ENCODE measurements at places on chromosomes 1 and 21.
A peak's percentile ranks its signal among the peaks of the same experiment; 100 is the strongest.

- no peak for DNase-seq
Observed at GRCh38 chr1:221644145-221644448, 97.8 kb downstream of the DUSP10 start.

GRCh38 chr1:26259005-26259404, 20.9 kb upstream of the SH3BGRL3 start:
- DNase-seq, result no peak

- no peak for DNase-seq
Observed at GRCh38 chr1:13829152-13829769, 129.3 kb downstream of the PRDM2 start.

GRCh38 chr1:59569198-59569597, 245.6 kb upstream of the HOOK1 start:
- no peak for DNase-seq

DNA sequence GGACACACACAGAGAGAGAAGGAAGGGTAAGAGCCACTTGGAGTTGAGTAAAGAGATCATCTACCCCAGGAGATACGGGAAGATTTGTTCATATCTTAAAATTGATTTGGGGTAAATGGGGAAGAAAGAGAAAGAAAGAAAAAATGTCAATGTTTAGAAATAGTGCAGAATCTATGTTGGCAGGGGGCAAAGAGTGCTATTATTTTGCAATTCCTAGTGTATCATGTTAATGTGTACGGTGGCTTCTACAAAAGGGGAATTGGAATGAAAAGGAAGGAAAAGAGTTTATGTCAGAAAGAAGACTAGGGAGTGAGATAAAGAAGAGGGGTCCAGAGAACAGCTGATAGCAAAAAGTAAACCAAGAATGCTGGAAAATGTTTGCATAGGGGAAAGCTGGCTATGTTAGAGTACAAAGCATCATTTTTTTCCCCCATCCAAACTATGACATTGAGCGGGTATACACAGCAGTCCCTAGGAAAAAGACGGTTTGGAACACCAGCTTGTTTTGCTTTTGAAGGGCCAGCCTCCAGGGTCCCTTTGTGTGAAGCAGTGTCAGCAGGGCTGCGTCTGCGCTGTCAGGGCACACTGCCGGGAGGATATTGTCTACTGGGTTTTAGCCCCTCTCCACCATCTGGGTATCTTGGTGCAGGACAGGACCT, 10.8 kb downstream of the LRRC8D start:
- DNase-seq, result no peak

- DNase-seq, result no peak
Observed at GRCh38 chr1:157469752-157470675, 82.3 kb downstream of the FCRL5 start.

DNA sequence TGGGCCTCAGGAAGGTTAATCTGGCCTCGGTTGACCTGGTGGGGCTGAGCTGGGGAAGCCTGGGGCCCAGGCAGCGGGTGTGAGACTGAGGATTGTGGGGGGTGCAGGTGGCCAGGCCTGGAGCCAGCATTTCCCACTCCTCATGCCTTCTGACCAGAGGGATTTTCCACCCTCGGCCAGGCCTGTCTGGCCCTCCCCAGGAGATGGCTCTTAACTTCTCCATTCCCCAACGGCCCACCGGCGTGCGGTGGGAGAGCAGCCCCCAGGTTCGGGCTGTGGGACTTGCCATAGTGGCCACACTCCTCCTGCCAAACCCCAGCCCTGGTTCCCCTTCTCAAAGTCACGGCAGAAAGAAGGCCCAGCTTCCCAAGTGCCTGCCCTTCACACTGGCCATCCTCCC, 126.5 kb upstream of the RUNX3 start:
- no peak for DNase-seq

- DNase-seq, result no peak
Observed at GRCh38 chr1:41919131-41919530, 409 bp upstream of the HIVEP3 start.

GRCh38 chr1:46027788-46028573, 104.4 kb downstream of the PIK3R3 start:
- DNase-seq, result no peak

- DNase-seq, result no peak
Observed at GRCh38 chr1:210340841-210341240, 12.1 kb downstream of the HHAT start.

GRCh38 chr1:19325958-19326747, 14.0 kb downstream of the SLC66A1 start:
- no peak for DNase-seq

DNA sequence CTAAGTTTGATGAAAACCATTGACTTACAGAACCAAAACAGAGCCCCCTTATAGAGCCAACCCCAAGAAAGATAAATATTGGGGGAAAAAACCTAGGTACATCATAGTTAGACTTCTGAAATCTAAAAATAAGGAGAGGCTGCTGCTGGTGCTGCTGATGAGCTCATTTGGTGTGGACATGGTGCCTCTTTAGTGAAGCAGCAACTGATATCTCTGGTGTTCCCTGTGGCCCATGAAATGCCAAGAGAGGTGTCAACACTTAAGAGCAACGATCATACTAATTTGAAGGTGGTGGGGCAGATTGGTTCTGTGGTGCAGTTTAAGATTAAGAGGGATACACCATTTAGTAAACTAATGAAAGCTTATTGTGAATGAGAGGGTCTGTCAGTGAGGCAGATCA, 35.9 kb downstream of the ST3GAL3 start:
- no peak for DNase-seq

GRCh38 chr1:64000021-64000420, 203.4 kb upstream of the UBE2U start:
- DNase-seq, result no peak

- DNase-seq, result no peak
Observed at GRCh38 chr21:39855595-39855994, 11.6 kb upstream of the PCP4 start.

DNA sequence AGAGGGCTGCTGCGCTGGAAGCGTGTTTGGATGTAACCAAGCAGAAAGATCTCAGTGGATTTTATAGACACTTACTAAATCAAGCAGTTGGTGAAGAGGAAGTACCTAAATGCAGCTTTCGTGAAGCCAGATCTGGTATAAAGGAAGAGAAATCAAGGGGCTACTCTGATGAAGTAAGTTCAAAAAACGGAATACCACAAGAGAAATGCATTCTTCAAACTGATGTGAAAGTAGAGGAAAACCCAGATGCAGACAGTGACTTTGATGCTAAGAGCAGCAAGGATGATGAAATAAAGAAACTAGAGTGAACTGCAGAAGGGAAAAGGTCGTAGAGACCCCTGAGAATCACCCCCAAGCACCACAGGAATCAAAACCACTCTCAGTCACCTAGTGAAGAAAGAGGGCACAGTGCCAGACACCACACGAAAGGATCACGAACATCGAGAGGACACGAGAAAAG, 40.8 kb upstream of the NEXN start:
- no peak for DNase-seq

GRCh38 chr1:20382711-20383110, 92.0 kb downstream of the VWA5B1 start:
- no peak for DNase-seq

DNA sequence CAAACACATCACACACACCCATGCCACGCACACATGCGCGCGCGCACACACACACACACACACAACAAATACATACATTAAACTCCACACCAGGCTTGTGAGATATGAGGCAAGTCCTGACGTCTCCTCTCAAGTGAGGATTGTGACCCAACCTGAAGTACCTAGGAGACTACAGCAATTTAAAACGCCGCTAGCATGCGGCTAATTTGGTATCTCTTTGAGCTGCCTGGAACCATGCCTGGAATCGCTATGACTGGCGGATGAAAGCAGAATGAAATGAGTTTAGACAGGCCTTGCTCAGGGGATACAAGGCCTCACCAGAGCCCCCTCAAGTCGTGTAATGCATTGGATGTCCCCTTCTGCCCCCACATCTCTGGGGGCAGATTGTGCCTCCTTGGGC, 1.6 kb upstream of the RAB7B start:
- DNase-seq, result peak; percentile 86

DNA sequence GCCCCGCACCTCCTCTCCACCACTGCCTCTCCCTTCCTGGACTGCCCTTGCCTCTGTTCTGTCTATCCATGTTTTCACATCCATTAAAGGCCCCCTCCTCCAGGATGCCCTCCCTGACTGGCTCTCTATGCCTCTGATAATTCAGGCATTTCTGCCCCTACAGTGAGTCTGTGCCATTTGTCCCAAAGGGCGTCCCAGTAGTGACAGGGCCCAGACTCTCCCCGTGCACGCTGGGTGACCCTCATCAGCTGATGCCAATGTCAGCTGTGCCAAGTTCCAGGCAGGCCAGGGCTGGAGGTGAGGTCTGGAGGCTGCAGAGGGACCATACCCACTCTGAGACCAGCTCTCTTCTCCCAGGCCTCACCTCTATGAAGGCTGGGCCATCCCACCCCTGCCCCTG, 3.2 kb upstream of the PLEKHG5 start:
- no peak for DNase-seq

DNA sequence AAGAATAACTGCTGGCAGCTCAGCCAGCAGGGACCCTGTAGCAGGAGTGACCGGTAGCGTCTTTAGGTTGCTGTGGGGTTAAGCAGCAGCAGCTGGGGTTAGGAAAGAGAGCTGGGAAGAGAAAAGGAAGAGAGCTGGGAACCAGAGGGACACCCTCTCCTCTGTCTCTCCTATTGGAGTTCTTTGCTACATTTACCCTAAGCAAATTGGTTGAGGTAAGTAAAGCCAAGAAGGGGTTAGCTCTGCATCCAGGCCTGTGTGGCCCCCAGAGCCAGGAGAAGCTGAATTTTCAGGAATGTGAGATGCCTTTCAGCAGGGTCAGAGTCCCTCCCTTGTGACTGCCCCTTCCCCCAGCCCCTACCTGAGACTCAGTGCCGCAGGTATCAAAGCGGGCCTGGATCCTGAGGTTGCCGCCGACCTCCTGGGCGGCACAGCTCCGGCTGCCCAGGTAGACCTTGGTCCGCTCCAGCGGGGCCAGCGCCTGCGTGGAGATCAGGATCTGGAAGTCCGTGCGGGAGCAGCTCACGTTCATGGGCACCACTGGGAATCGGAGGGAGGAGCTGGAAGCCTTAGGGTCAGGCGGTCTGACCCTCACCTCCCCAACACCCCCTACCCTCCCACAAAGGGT, 16.4 kb downstream of the CDCP2 start:
- no peak for DNase-seq

- no peak for DNase-seq
Observed at GRCh38 chr1:93672069-93672468, 9.6 kb downstream of the BCAR3 start.

DNA sequence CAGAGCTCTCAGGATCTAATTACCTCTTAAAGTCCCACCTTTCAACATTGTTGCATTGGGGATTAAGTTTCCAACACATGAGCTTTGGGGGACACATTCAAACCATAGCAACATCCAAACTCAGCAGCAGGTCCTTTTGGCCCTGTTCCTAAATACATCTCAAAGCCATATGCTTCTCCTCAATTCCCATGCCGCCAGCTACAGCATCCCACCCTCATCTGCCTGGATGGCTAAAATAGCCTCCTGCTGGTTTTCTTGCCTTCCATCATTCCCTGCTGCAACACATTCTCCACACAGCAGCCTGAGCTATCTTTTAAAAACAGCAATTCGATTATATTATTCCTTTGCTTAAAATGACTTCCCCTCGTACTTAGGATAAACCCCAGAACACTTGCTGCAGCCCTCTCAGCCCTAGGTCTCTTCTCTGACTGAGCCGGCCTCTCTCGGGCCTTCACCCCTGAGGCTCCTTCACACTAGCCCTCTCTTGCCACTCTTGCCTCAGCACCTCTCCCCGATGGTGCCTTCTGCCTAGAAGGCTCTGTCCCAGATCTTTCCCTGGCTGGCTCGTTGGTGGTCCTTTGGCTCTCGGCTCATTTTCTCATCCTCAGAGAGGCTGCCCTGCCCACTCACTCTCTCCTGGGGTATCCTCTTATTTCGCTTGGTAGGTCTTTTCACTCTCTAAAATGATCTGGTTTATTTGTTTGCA, 16.5 kb downstream of the MYBPH start:
- no peak for DNase-seq

GRCh38 chr1:173447224-173447623, 29.9 kb upstream of the PRDX6 start:
- DNase-seq, result no peak

GRCh38 chr1:39379187-39379586, 112.2 kb upstream of the BMP8A start:
- DNase-seq, result no peak

DNA sequence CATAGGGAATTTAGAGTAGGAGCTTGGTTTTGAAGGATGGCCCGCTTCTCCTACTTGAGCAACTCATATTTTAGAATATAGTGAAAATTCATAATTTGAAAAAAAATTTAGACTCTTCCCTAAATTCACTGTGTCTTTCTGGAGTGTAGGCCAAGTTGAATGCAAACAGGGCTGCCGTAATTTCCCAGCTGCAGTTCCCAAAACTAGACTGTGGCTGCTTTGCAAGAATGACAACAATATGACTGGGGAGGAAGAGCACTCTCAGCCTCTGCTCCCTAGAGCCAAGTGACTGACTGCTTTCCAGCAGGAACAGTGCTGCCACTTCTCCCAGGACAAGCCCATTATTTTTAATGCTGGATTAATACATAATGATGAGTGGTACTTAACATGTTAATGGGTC, 209.0 kb downstream of the RHOU start:
- DNase-seq, result no peak

- no peak for DNase-seq
Observed at GRCh38 chr1:197224160-197224559, 43.9 kb upstream of the CRB1 start.

- DNase-seq, result peak; percentile 93
Observed at GRCh38 chr1:154419620-154420571, 14.8 kb downstream of the IL6R start.

DNA sequence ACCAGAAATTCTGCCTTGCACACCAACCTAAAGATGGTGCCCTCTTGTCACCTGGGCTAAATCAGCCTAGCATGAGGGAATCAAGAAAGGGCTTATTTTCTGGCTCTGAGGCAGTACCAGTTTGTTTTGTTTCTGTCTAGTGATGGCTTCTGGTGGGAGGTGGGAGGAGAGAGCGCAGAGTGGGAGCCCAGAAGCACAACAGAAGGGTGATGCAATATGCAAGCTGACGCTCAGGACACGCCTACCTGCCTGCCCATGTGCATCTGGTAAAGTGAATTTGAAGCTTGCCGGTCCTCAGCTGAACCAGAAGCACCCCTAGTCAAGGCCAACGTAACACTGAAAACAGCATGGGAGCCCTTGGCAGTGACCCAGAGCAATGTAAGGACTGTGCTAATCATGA, 138.4 kb upstream of the TIAM1 start:
- no peak for DNase-seq
